ENCODE measurements at places on chromosomes 7 and 10.

- no peak for DNase-seq
These were observed 17.8 kb downstream of the ZNF655 start for GRCh38 chr7:99576251-99576650.

GRCh38 chr7:155881471-155882350, 69.4 kb upstream of the SHH start:
- DNase-seq, result no peak

DNA sequence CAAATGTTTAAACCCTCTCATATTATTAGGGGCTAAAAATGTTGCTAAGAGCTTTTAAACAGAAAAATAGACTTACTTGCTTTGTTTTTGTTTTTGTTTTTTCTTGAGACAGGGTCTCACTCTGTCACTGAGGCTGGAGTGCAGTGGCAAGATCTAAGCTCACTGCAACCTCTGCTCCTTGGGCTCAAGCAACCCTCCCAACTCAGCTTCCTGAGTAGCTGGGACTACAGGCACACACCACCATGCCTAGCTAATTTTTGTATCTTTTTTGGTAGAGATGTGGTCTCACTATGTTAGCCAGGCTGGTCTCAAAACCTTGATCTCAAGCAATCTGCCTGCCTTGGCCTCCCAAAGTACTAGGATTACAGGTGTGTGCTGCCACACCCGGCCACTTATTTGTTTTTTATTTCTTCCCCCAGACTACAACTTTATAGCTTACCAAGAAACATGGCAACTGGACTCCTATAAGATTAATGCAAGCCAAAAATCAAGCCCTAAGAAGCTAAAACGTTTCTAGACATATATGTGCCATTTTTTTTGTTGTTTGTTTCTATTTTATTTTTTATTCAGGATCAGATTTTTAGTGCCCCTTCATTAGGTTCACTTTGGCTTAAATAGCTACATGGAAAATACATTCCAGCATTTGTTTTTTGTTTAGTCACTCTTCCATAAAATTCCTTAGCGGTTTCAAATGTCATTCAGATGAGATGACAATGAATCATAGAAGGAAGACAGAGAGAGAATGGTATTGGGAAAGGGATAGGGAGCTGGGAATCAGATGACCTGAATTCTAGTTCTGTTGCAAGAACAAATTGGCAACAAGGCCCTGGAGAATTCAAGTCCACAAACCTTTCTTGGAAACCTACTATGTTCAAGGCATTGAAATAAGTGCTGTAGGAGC, 163.4 kb upstream of the MKLN1 start:
- DNase-seq, result peak; percentile 69

DNA sequence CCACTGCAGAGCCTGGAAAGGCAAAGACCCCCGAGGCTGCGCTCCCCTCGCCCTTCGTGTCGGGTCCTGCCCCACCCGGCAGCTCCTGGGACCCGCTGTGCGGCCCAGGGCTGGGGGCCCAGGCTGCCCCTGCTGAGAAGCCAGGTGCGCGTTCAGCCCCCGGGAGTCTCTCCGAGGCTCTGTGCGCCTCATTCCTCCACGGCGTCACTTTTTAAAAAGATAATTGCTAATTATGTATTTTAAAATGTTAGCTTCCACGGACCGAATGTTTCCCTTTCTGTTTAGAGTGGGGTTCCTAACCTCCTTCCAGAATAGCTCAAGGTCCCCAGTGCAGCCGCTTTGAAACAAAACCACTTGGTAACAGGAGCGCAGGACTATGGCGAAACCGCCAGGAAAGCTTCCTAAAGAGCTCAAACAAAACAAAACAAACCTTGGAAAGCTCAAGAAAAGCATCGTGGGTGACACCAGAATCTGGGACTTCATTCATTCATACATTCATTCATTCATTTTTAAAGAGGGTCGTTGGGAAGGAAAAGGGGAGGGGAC, 45.6 kb downstream of the PDIA4 start:
- DNase-seq, result no peak

DNA sequence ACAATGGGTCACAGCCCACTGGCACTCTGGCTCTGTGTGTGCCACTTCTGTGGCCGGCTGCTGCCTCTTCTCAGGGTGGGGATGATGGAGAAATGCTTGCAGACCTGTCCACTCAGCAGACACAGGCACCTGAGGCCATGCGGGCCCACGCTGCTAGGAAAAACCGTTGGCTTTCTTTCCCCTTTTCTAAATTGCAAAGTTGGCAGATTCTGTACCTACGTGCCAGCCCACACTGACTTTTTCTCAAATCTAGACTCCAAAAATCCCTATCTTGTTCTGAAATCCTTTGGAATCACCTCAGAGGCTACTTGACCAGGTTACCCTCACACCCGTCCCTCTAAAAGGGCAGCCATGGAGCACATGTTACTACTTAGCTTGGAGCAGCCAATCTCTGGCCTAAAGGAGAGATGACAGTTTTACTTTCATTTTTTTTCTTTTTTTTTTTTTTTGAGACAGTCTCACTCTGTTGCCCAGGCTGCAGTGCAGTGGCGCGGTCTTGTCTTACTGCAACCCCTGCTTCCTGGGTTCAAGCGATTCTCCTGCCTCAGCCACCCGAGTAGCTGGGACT, 99.4 kb downstream of the RNF216 start:
- no peak for DNase-seq

Data from HFF-Myc (cell line).